Activated CD8-positive, alpha-beta memory T cell treated with anti-CD3 and anti-CD28 coated beads for 1 hour (primary cell): ENCODE measurements at places on chromosomes 12 and 14.

DNA sequence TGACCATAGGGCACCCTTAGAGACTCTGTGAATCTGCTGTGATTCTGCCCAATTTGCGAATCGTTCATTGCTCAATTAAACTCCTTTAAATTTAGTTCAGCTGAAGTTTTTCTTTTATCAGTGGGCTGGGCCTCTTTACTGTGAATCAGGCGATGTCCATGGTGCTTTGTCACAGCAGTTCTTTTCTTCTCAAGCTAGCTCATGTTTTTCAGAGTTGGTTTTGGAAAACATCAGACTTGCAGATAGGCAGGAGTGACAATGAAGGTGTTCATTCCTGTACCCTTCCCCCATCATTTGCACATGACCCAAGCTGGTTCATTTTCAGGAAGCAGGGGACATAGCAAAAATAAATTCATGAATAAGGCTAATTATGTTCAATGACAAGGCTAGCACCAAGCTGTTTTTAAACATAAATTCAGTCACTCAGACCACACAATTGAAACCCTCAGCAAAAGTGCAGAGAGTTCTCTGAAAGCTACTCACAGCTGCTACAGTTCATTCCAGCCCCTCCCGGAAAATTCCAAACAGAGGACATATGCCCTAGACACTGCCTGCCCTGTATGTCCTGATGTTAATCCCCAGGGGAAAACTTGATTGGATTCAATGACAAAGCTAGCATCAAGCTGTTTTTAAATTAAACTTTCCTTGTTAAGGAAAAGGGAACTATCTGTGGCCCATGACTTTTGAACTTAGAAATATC, 383.3 kb downstream of the C12orf75 start:
- no peak for DNase-seq

- no peak for DNase-seq
Observed at GRCh38 chr14:103508521-103509329, 13.9 kb downstream of the CKB start.

- no peak for DNase-seq
Observed at GRCh38 chr12:80374615-80375014, 69.4 kb upstream of the PTPRQ start.

DNA sequence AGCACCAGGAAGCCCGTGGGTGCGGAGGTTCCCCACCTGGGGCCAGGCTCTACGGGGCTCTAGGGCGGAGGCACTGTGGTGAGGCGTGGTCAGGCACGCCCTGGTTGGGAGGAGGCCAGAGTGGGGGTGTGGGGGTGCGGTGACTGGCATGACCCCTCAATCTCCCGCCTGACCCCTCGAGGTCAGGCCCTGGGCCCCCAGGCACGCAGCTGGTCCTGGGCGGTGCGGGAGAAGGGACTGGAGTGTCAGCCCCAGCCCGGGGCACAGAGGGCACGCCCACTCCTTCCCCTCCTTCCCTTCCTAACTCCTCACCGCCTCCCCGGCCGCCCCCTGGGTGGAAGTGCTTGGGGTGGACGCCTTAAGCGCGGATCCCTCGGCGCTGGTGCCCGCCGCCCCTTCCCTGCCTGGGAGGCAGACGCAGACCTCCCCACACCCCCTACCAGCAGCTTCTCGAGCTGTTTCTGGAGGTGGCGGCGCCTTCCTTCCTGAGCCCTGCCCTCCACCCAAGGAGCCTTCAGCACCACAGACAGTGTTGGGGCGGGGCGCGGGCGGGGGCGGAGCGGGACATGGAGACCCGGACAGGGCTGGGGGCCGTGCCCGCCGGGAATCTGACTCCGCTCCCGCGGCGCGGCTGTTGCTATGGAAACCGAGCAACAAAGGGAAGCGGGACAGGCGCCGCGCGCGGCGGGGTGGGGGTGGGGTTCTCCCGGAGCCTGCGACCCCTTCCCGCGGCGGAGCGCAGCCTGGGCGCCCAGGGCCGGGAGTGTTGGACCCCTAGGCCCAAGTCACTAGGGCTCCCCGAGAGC, 741 bp upstream of the CRIP2 start:
- DNase-seq, result no peak

- no peak for DNase-seq
Observed at GRCh38 chr14:89509891-89510290, 92.9 kb upstream of the FOXN3 start.

- no peak for DNase-seq
Observed at GRCh38 chr12:20798554-20798953, 12.0 kb upstream of the SLCO1B3 start.

DNA sequence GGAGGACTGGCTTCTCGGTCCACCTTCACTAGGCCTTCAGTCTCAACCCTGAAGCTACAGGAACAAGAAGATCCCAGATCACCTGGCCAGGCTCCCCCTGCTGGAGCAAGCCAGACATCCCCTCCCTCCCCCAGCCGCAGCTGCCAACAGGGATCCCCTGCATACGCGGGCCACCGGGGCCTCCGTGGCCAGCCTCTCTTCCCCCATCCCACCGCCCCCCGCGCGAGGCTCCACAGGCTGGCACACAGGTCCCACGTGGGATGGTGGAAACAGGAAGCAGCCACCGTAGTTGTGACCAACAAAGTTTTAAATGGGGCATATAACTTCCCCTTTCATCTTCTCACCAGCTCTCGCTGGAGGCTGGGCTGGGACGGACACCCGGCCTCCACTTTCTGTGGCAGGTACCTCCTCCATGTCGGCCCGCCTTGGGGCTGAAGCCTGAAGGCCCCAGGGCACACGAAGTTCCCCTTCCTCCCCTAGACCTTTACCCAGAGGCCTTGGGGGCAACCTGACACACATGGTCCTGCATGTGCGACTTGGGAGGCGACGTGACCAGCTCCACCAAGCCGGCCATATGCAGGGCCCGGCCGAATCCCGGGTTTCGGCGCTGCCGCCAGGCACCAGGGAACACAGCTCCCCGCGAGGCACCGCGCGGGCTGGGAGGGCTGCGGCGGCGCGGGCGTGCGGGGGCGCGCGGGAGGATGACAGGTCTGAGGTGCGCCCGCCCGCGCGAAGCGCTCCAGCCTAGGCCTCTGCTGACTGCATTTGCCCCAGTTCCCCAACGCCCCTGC, 44.4 kb upstream of the PNMA1 start:
- peak; percentile 54 for DNase-seq
